Activated naive CD4-positive, alpha-beta T cell treated with anti-CD3 and anti-CD28 coated beads, Interleukin-2, amount 50 U/mL, for 16 hours (primary cell): ENCODE measurements at places on chromosomes 13 and 19.

DNA sequence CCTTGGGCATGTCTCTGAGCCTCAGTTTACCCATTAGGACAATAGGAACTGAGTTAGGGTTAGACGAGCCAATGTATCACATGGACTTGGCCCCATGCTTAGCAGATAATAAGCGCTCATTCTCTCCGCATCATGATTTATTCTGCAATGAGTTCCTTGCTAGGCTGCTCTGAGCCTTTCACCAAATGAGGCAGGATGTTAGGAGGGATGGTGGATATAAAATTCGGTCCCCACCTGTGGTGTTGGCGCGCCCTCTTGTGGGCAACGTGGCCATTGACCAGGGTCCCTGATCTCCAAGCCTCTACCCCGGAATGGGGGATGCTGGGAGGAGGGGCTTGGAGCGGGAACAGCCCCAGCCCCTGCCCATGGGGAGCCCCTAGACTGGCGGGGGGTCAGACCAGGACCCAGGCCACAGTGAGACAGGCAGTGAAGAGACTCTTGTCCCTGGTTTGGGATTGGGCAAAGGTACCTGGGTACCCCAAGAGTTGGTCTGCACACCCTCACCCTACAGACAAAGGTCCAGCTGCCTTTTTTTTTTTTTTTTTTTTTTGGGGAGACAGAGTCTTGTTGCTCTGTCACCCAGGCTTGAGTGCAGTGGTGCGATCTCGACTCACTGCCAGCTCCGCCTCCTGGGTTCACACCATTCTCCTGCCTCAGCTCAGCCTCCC, 43.9 kb downstream of the CERS4 start:
- peak; percentile 83 for DNase-seq

GRCh38 chr13:23628250-23628649, 58.0 kb downstream of the TNFRSF19 start:
- no peak for DNase-seq

DNA sequence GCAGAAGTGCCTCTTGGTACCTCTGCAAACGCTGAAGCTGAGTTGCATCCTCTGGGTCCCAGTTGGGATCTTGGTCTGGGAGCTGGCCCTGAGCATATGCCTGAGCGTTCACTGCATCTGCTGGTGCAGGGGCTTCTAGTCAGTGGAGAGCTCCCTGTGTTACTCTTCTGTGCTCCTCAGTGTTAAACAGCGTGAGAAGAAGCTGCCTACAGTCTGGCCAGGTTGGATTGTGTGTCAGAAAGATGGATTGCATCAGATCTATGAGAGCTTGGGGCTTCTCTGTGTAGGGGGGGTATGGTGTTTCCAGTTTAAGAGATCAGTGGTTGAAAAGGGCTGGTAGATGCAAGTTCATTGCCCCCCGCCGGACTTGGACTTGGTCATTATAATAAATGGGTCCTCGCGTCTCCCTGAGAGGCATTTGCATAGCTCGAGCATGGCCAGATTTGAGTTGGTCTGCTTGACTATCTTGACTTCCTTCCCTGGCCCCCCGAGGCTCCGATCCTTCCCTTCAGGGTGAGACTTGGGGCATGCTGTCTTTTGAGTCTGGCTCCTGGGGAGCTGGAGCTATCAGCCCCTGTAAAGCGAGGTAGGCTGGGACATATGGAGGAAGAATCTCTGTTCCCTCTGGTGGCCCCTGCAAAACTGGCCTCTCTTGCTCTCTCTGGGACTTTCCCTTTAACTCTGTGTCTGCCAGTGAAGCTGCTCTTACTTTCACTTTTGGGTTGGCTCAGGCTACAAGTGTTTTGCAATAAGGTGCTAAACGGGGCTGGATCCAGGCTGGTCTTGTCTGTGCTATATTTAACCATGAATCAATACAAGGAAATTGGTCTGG, 52.9 kb downstream of the OR10H4 start:
- DNase-seq, result peak; percentile 48

DNA sequence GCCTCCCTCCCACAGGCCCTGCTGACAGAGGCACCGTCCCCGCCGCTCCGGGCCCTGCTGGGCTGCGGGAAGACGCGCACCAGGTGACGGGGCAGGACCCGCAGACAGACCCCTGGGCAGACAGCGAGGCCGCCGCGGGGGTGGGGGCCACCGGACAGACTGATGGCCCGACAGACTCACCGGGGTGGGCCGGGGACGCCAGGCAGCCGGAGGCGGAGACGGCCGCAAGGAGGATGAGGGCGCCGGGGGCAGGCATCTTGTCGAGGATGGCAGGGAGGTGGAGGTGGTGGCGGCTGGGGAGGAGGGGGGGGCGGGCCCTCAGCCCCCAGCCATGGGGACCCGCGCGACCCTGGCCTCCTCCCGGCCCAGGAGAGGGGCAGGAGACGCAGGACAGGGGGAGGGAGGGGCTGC, 309 bp downstream of the LMTK3 start:
- peak; percentile 43 for DNase-seq

GRCh38 chr13:49836516-49836915, 44.0 kb upstream of the KPNA3 start:
- no peak for DNase-seq

DNA sequence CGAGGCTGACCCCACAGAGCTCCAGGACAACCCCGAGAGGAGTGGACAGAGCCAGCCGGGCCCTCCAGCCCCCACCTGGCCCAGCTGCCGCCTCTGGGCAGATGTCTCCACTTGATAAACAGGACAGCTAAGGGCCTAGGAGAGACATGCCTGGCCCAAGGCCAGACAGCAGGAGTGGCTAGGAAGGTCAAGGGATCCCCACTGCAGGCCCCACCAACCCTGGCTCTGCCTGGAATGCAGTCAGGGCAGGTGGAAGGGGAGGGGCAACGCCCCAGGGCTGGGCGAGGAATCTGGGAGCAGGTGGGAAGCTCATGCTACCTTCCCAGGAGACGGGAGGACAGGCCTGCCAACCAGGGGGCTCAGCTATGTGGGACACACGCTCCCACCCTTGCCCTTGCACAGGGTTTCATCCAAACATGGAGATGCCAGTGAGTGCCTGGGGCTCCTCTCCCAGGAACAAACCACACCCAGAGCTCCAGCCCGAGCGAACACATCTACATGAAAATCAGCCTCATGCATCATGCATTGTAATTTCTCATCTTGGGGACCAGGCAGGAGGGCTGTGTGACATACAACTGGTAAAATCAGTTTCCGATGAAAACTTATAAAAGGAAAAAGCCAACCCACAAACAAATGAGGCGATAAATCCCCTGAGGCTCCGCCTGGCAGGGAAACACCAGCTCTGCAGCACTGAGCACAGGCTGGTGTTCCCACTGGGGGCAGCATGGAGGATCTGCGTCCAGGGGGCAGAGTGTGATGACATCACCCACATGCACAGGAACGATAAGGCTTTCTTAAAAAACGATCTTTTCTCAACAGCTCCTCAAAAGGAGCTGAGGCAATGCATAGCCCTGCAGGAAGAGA, 25.0 kb downstream of the SH3GL1 start:
- DNase-seq, result no peak

DNA sequence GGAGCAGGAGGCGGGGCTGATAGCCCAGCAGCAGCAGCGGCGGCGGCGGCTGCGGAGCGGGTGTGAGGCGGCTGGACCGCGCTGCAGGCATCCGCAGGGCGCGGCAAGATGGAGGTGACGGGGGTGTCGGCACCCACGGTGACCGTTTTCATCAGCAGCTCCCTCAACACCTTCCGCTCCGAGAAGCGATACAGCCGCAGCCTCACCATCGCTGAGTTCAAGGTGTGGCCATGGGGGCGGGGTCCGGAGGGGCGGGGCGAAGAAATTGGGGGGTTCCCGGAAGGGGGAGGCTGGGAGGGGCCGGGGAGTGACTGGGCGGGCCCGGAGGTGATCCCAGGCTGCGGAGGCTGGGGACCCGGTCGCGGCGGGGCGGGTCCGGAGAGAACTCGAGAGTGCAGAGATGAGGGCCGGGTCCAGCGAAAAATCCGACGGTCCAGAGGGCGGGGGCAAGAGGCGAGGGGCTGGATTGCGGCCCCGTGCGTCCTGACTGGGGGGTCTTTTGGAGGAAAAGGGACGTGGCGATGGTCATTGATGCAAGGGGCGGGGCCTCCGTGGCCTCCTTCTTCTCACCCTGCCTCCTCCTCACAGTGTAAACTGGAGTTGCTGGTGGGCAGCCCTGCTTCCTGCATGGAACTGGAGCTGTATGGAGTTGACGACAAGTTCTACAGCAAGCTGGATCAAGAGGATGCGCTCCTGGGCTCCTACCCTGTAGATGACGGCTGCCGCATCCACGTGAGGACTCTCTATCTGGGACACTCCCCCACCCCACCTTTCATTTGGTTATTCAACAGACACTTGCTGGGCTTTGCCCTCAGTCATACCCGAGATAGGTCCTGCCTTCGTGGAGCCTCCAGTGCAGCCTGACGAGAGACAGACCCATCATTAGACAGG, at the start of gene TBCB:
TSS of gene TBCB (plus strand) at position 16 of the 891 bp plus-strand sequence. CDS start at position 109, 93 bp downstream.
- peak; percentile 88 for DNase-seq
